Activated CD8-positive, alpha-beta memory T cell treated with anti-CD3 and anti-CD28 coated beads for 36 hours (primary cell): ENCODE measurements at places on chromosomes 4 and X. TPM values are rescaled to one million over a fixed set of nuclear protein-coding genes. Genes with fewer than 3 reads are reported as not detected.

The SMPX gene
- total RNA-seq, result not detected

The SMR3B gene
- total RNA-seq, result not detected

The FHIP1A gene
- not detected for total RNA-seq

The MEPE gene
- total RNA-seq, result not detected

The IL13RA2 gene
- total RNA-seq, result not detected

The LONRF3 gene
- 2.3 TPM for total RNA-seq

The ADGRL3 gene
- total RNA-seq, result not detected

The MAGEA2 gene
- not detected for total RNA-seq
